NAMALWA (cell line): ENCODE measurements at places on chromosomes 3 and 15.

- DNase-seq: no peak
Measured at GRCh38 chr3:43180694-43181093, 74.8 kb upstream of the POMGNT2 start.

GRCh38 chr3:8529181-8529637, 27.6 kb downstream of the LMCD1 start:
- no peak for DNase-seq

DNA sequence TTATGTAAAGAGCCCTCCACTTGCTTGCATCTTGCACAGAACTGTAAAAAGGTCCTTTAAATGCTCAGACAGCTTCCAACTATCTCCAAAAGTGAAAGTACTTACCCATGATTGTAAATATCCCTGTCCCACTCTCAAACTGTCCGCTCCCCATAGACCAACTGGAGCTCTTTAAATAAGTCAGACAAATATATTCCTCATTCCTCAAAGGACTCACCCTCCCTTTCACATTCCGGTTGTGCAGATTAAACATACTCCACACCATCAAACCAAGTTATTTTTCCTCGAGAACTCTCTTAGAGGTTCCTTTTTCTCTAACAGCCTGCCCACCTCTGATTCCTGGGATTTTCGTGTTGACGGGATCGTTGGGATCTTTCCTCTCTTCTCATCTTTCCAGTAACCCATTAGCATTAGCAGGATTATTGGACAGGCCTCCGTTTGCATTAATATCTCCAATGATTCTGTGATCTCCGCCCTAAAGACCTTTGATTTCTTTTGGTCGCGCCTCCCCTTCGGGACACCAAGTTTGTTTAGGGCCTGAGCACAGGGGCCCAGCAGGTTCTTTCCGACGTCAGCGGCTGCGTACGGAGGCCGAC, 763 bp downstream of the GOLGB1 start:
- DNase-seq: peak; percentile 62

DNA sequence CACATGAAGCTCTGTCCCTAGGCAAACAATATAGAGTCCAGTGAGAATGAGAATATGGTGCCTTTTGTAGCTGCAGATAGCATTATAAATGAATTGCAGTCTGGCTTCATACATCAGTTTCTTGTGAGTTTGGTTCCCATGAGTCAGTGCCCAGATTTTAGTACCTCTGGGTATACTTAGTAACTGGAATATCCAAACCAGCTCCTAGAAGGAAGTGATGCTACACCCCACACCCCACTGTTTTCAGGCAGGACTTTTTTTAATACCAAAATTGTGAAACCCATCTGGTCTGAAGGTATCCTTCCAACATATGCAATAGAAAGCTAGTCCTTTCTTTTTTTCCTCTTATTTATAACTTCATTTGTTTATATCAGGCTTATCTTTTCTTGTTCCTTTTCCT, 42.1 kb upstream of the FOXP1 start:
- no peak for DNase-seq

GRCh38 chr3:79872483-79872882, 104.7 kb upstream of the ROBO1 start:
- no peak for DNase-seq

- DNase-seq: no peak
Measured at GRCh38 chr15:29111705-29112281, 157.8 kb downstream of the NSMCE3 start.

GRCh38 chr15:56866803-56867202, 51.6 kb upstream of the TCF12 start:
- DNase-seq: no peak

GRCh38 chr15:75831806-75832102, 11.5 kb upstream of the UBE2Q2 start:
- DNase-seq: no peak

DNA sequence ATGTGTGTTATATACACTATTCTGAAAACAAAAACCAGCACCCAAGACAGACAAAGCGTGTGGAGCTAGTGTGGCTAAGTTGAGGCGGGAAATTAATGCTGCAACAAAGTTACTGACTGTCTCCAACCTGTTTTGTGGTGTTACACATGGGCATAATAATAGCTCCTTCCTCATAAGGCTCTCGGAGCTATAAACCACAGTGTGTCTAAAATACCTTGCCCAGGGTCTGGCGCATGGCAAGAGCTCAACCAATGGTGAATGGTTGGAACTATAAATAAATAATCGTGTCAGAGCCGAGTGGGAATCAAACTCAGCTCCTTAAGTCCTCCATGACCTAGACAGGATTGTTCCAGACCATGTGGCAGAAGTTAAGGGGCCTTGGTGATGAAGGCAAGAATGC, 35.9 kb upstream of the TFRC start:
- DNase-seq: no peak

GRCh38 chr3:109478614-109479013, 141.3 kb upstream of the DPPA4 start:
- no peak for DNase-seq

GRCh38 chr15:62940755-62941361, 101.7 kb upstream of the TPM1 start:
- no peak for DNase-seq

DNA sequence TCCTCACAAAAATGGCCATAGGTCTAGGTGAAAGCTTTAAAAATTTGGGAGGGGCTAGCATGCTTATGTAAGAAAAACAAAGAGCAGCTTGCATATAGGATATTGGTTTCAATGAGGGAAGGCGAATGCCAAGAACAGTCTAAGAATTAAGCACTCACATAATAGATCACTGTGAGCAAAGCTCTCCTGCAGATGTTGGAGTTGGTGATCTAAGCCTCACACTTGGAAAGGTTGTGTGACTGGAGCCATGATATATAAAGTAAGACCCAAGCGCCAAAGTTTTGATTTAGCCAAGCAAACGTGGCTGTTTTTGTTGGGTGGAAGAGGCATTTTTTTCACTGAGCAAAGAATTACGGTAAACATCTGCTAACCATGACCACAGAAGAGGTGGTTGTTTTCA, 237.5 kb downstream of the FOXP1 start:
- no peak for DNase-seq

GRCh38 chr3:90062016-90062415, 954.6 kb downstream of the EPHA3 start:
- DNase-seq: no peak

- no peak for DNase-seq
Measured at GRCh38 chr15:63909819-63910437, 76.2 kb upstream of the HERC1 start.

GRCh38 chr3:77562089-77562488, 522.2 kb downstream of the ROBO2 start:
- DNase-seq: no peak

DNA sequence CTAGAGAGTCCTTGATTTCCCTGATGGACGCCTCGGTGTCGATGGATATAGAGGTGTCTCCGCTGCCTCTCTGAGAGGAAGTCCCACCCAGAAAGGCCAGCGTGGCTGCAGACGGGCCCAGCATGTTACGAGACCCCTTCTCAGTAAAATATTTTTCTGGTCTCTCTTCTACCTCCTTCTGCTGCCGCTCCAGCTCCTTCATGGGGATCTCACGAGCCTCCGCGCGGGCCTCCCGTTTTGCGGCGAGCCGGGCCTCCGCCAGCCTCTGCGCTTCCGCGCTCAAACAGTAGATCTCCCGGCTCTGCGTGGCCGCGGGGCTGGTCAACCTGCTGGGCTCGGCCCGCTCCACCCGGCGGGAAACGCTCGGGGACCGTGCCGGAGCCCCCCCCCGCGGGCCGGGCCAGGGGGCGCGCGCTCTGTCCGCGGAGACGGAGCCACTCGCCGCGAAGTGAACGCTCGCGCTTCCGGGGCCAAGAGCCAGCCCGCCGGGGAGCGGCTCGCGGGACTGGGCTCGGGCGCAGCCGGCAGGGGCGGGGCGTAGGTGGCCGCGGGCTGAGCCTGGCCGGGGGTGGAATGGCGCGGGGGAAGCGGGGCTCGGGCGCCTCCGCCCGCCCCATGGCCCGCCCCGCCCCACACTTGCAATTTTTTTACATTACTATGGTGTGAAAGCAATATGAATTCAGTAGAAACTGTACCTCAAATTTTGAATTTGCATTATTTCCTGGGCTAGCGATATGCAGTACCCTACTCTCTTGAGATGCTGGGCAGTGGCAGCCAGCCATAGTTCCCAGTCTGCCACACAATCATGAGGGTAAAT, 10.2 kb upstream of the KCNMB3 start:
- DNase-seq: peak; percentile 57

- DNase-seq: no peak
Measured at GRCh38 chr3:128318275-128318941, 148.3 kb downstream of the DNAJB8 start.

DNA sequence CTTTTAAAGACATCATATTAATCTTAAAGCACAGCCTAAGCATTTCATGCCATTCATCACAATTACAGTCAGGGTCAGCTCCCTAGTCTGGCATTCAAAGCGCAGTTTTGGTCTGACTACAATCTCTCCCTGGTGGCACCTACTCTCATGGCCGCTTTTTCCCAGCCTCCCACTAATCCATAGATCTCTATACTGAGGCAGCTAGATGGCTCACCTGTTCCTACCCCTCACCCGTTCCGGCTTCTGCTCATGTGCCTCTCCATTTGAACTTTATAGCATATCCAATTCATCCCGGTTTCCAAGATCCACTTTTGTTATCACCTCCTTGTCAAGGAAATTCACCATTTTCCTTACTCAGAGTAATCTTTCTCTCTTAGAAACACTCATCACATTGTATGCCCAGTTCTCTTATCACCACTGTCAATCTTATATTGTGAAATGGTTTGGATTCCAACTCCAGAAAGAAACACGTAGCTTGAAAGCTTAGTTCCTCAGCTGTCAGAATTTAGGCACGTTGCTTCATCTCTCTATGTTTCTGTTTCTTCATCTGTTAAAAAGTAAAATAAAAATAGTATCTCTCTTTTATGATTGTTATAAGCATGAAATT, 220.0 kb upstream of the UBE2E2 start:
- no peak for DNase-seq

- DNase-seq: no peak
Measured at GRCh38 chr15:62503451-62503850, 338.4 kb upstream of the C2CD4B start.

GRCh38 chr15:31221936-31222515, 104.6 kb upstream of the KLF13 start:
- no peak for DNase-seq

DNA sequence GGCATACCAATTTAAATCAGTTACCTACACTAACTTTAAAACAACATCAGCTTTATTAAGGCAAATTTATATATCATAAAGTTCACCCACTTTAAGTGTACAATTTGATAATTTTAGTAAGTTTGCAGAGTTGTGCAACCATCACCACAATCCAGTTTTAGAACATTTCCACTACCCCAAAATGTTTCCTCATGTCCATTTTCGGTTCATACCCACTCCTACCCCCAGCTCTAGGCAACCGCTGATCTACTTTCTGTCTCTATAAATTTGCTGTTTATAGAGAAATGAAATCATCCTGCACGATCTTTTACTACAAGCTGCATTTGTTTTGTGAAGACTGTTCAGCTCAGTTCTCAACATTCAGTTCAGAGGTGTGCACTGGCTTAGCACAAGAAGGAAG, 31.5 kb upstream of the FAM81A start:
- DNase-seq: peak; percentile 55

DNA sequence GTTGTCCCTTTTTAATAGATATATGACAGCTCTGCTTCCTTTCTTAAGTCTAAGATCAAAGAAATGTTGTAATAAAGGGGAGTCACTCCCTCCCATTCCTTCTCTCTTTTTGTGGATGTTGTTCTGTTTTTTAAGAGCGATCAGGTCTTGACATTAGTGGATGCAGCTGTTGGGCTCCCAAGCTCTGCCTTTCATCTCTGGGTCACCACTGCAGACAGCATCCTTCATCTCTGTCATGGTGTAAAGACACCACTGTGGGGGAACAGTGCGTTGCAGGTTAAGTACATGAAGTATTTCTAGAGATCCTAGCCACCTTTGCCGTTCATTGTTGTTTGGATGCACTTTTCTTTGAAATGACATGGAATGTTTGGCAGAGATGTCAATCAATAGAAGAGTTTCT, 17.7 kb downstream of the FNDC3B start:
- DNase-seq: peak; percentile 30

DNA sequence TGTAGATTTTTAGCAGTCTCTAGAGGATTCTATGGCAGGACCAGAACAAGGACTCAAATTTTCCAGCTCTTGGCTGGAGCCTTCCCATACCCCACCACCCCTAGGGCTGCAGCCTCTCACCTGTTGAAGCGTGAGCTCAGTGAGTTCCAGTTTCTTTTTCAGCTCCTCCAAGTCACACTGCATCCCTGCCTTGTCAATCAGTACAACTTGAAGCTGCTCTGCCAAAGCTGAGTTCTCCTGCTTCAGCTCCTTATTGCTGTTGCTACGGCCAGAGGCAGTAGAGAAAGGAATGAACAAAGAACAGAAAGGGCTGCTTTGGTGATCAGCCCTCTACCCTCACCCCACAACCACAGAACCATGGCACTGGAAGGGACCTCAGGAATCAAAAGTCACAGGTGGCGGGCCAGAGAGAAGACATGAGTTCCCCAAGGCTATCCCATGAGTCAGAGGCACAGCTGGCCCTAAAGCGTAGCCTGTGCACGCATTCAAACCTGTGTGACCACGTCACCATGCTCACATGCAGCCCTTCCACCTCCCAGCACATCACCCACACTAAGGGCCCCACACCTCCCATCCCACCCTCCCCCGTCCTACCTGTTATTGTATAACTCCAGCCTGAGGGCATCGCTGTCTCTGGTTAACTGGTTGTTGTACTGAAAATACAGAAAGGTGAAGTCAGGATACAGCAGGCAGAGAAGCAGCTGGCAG, 83.3 kb upstream of the C2CD4B start:
- no peak for DNase-seq

- DNase-seq: no peak
Measured at GRCh38 chr15:58478035-58478434, 46.2 kb downstream of the LIPC start.

- DNase-seq: peak; percentile 11
Measured at GRCh38 chr3:190865828-190866227, 3.3 kb upstream of the GMNC start.

GRCh38 chr3:111613294-111613693, 18.1 kb upstream of the ZBED2 start:
- DNase-seq: no peak

GRCh38 chr15:98160236-98160635, 199.7 kb downstream of the ARRDC4 start:
- peak; percentile 87 for DNase-seq

DNA sequence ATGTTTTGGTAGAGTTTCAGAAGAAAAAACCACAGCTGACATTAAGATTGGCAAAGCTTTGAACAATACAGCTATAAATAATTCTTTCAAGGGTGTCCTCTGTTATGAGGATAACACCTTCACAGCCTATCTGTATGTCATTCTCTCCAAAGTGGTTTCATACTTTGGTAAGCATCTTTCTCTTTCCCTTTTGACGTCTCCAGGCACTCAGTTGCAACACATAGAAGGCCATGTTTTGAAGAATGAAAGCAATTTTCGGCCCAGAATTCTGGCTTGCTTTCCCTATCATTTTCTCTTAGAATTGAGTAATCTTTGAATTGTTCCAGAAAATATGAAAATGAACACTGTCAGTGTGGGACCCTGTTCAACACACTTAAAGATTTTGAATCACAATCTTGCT, 200.0 kb upstream of the CBLB start:
- no peak for DNase-seq

GRCh38 chr3:184740509-184741258, 28.8 kb upstream of the MAGEF1 start:
- no peak for DNase-seq

- DNase-seq: no peak
Measured at GRCh38 chr3:19891740-19892139, 42.3 kb downstream of the EFHB start.
